ENCODE measurements at places on chromosomes 4 and X.

DNA sequence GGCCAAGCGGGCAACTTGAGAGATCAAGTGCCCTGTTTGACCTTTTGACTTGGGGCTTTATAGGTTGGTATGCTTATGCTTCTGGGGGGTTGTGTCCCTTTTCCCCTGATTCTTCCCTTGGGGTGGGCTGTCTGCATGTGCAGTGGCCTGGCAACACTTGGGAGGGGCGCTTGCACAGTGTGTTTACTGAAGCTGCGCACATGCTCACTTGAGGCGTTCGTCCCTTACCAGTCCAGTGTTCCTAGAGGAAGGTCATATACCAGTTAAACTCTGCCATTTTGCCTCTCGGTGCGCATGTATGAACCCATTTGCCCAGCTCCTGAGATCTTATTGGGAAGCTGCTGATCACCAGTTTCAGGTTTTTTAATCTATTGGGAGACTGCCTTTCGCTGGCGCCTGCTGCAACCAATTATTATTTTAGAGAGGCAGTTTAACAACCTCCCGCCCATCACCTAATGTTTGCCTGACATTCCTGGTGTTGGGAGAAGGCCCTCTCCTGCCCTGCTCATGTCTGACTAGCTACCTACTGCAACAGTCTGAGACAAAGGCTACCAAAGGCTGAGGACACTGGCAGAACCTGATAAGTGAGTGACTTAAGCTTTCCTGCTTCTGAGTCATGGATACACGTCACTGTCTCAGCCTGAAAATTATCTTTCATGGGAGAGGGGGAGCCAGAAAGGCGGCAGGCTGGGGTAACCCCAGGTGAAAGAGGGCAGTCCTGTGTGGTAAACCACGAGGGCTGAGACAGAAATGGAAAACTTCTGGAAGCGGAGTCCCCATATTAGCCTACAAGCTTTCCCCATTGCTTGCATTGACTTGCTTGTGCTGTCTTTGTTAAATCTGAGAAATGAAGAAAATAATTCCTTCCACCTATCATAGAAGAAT lies 97.6 kb downstream of the CPE start:
- DNase-seq: no peak

DNA sequence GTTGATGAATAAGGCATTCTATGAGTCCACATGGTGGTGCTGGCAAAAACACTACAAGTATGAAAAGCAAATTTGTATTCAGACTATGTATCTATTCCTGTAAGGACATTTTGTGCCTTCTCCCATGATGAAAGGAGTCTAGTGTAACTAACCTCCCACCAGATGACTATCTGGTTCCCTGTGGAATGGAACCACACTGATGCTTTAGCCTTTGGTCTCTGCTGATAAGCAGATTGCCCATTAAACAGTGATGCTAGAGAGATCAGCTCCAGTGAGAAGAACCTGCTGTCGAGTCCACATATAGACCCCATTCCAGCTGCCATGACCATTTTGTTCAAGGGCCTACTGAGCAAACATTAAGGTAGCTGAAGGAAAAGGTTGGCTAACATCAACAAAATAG lies 10.5 kb upstream of the THOC2 start:
- no peak for DNase-seq

- DNase-seq: peak; percentile 82
Measured at GRCh38 chrX:39654183-39654925, 443.4 kb downstream of the BCOR start.

DNA sequence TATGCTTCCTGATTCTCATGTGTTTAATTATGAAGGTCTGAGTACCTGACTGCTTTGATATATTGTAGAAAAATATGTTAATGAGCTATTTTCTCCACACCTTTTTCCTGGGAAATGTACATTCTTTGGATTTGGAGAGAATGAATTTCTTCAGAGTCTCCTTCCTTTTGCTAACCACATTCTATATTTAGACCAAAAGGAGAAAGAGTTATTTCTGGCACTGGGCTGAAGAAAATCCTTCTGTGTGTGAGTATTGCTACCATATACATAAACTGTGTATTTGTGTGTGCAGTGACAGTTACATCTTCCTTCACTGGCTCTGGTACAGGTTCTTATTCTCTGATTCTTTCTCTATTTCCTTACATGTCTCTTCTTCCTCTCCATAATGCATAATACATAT lies 44.5 kb upstream of the PGRMC2 start:
- no peak for DNase-seq

GRCh38 chr4:37951461-37952352 lies 8.5 kb upstream of the PTTG2 start:
- DNase-seq: no peak

- DNase-seq: no peak
Measured at GRCh38 chrX:153933748-153934147, 1.1 kb downstream of the NAA10 start.
